ENCODE measurements at places on chromosomes 16 and 17.

- no peak overlapping the region for H3K27ac ChIP-seq
- no peak overlapping the region for H3K4me3 ChIP-seq
- DNase-seq, result no peak
- H3K36me3 ChIP-seq, result no peaks in the 10 kb centered on the region
Observed at GRCh38 chr17:74595037-74595750, 3.1 kb upstream of the CD300LD start.

DNA sequence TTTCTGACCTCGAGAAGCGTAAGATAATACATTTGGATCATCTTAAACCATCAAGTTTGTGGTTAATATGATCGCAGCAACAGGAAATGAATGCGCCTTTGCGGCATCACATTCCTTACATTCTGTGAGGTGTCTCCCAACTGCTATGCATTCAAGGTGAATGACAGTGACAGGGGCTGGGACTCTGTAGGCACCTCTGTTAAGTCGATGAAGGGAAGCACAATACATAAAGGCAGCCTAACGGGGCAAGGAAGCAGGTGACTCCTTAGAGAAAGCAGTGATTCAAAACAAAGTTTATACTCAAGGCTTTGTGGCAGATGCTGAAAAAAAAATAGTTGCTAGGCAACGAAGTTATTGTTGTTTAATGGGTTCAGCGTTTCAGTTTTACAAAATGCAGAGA lies 21.6 kb upstream of the EVPL start:
- DNase-seq, result no peak
- H3K36me3 ChIP-seq, result no peaks in the 10 kb centered on the region
- no peaks in the 10 kb centered on the region for H3K27me3 ChIP-seq
- no peaks in the 10 kb centered on the region for H3K4me1 ChIP-seq

GRCh38 chr17:42337442-42337841 lies 49.1 kb downstream of the STAT5A start:
- no peaks in the 10 kb centered on the region for H3K4me1 ChIP-seq
- no peaks in the 10 kb centered on the region for H3K36me3 ChIP-seq
- H3K27ac ChIP-seq, result no peak overlapping the region
- DNase-seq, result no peak
- H3K27me3 ChIP-seq, result no peaks in the 10 kb centered on the region
- H3K4me3 ChIP-seq, result no peak overlapping the region

DNA sequence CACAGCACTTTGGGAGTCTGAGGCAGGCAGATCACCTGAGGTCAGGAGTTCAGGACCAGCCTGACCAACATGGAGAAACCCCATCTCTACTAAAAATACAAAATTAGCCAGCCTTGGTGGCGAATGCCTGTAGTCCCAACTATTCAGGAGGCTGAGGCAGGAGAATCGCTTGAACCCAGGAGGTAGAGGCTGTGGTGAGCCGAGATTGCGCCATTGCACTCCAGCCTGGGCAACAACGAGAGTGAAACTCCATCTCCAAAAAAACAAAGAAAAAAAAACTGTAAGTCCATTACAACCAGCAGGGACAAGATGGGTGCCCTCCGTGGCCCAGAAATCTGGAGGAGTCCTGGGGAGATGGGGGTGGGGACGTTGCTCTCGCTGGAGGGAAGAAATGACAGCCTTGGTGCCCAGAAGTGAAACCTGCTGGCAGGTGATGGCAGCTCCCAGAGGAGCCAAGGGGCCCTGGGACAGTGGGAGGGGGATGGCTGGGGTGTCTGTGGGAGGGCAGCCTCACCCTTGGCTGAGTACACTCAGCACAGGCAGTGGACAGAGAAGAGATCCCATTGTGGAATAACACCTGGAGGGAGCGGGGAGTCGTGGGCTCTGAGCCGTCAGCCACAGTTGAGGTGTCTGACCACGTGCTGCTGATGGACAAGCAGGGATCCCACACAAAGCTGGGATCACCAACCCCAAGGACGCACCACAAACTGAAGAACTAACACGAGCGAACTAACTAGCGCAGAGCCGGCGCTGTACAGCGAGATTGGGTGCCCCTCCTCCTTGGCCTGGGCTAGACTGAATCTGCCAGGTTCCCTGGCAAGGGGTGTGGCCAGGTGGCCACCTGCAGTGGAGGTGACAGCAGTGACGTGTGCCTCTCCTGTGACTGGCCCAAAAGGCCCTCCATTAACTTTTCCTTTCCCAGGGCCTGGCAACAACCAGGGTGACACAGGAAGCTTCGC lies 46.9 kb upstream of the BAHCC1 start:
- H3K36me3 ChIP-seq, result no peaks in the 10 kb centered on the region
- no peak for DNase-seq
- H3K27me3 ChIP-seq, result no peaks in the 10 kb centered on the region
- no peak overlapping the region for H3K4me3 ChIP-seq
- H3K4me1 ChIP-seq, result no peaks in the 10 kb centered on the region
- no peak overlapping the region for H3K27ac ChIP-seq

- no peak overlapping the region for H3K27ac ChIP-seq
- H3K4me1 ChIP-seq, result no peaks in the 10 kb centered on the region
- DNase-seq, result no peak
- H3K27me3 ChIP-seq, result no peaks in the 10 kb centered on the region
- no peak overlapping the region for H3K4me3 ChIP-seq
Observed at GRCh38 chr16:75578212-75578611, 12.0 kb downstream of the GABARAPL2 start.

DNA sequence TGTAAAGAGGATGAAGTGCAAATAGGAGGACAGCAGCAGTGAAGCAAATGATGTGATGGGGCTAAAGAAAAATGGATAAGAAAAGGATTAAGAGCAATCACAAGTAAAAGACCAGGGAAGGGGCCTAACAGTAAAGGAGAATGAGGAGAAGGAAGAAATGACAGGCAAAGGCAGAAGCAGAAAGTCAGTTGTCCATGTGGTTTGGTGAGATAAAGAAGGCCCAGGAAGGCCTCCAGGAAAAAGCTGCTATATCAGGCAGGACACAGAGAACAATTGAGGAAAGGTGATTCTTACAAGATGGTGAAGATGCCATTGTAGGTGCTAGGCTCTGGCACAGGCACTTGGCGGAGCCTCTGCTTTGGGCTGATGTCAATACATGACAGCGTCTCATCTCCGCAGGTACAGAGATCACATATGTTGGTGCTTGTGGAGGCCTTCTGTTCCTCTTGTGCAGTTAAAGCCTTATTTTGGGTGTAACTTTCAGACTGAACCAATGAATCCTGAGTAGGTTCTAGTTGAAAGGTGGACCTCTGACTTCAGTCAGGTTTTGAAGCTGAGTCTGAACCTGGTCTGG lies 18.1 kb downstream of the RDM1 start:
- no peak overlapping the region for H3K27ac ChIP-seq
- no peak for DNase-seq
- H3K4me3 ChIP-seq, result no peak overlapping the region

GRCh38 chr17:59494757-59495368 lies 70.5 kb upstream of the DHX40 start:
- DNase-seq, result no peak
- H3K36me3 ChIP-seq, result no peaks in the 10 kb centered on the region
- no peaks in the 10 kb centered on the region for H3K4me1 ChIP-seq
- H3K27me3 ChIP-seq, result no peaks in the 10 kb centered on the region
- no peak overlapping the region for H3K27ac ChIP-seq
- no peak overlapping the region for H3K4me3 ChIP-seq

DNA sequence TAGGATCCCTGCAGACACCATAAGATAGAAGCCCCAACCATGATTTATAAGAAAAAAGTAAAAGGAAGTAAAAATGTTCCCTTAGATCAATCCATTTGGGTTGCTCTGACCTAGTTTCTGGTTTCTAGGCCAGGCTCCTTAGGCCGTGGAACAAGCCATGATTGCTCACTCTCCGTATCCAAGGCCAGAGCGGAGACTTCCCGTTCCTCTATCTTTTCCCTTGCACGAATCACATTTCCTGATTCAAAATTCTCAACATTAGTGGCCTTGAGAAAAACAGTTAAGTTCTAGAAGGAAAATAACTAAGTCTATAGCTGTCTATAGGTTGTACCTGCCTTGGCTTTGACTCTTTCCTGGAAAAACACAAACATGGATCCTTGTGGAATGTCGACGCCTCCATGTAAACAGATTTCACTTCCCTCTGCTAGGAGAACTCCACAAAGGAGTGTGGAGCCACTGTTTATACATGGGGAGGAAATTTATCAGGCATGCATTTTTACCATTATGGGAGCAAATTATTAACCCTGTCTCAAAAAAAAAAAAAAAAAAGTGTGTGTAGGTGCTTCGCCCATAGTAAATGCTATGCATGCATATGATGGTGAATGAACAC lies 149.6 kb downstream of the ZFHX3 start:
- no peak overlapping the region for H3K4me3 ChIP-seq
- no peaks in the 10 kb centered on the region for H3K36me3 ChIP-seq
- H3K27me3 ChIP-seq, result no peaks in the 10 kb centered on the region
- no peak overlapping the region for H3K27ac ChIP-seq

DNA sequence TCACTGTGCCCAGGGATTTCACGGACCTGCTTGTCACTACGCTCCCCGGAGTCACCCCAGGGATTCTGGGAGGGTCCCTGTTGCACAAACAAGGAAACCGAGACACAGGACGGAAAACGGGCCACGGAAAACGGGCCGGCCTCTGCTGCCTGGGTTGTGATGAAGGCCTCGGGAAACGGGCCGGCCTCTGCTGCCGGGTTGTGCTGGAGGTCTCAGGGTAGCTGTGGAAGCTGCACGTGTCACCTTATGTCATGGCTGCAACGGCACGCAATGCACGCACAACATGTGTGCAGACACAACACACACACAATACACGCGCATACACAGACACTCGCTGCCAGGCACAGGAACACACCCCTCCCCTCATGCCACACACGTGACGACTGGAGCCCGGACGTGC lies 27.0 kb upstream of the GNG13 start:
- H3K27me3 ChIP-seq, result no peaks in the 10 kb centered on the region
- H3K36me3 ChIP-seq, result no peaks in the 10 kb centered on the region
- no peak overlapping the region for H3K27ac ChIP-seq
- no peak for DNase-seq

DNA sequence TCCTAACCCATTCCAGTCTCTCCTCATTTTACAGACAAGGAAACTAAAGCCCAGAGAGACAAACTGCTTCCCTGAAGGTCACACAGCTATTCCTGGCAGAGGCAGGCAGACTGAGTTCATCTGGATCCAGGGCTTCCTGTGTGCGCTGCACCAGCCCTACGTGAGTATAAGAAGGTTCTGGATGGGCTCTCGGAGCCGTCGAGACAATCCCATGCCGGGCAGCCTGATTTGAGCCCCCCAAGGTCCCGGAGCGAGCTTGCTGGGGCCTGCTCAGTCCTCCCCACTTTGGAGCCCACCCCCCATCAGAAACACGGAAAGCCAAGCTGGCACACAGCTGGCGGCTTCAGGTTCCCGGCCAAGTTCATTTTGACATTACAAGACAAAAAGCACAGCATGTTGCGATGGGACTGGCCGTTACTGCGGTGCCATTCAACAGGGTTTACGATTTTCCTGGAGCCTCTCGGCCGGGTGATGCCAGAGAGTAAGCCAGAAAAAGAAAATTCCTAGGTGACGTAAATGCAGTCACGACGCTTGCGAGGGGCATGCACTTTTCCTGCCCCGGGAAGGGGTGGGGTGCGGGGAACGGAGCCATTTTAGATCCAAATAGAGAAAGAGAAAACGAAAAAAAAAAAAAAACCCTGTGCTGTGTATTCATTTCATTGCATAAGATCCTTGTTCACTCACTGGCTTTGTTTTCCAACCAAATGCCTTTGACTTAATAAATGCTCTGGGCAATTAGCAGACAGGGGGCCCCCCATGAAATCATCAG lies 167.1 kb upstream of the FOXF1 start:
- no peak overlapping the region for H3K4me3 ChIP-seq
- no peaks in the 10 kb centered on the region for H3K4me1 ChIP-seq
- no peaks in the 10 kb centered on the region for H3K27me3 ChIP-seq

- H3K27me3 ChIP-seq, result no peaks in the 10 kb centered on the region
- peak overlapping the region; percentile 69 for H3K27ac ChIP-seq
- no peaks in the 10 kb centered on the region for H3K36me3 ChIP-seq
- no peak for DNase-seq
- H3K4me1 ChIP-seq, result peaks cover 7% of the 10 kb centered on the region
Observed at GRCh38 chr16:11561454-11561805, 25.3 kb downstream of the LITAF start.

- no peak overlapping the region for H3K4me3 ChIP-seq
- H3K4me1 ChIP-seq, result no peaks in the 10 kb centered on the region
- H3K27me3 ChIP-seq, result no peaks in the 10 kb centered on the region
- no peaks in the 10 kb centered on the region for H3K36me3 ChIP-seq
- no peak for DNase-seq
- no peak overlapping the region for H3K27ac ChIP-seq
Observed at GRCh38 chr16:49022351-49022963, 259.2 kb downstream of the CBLN1 start.

DNA sequence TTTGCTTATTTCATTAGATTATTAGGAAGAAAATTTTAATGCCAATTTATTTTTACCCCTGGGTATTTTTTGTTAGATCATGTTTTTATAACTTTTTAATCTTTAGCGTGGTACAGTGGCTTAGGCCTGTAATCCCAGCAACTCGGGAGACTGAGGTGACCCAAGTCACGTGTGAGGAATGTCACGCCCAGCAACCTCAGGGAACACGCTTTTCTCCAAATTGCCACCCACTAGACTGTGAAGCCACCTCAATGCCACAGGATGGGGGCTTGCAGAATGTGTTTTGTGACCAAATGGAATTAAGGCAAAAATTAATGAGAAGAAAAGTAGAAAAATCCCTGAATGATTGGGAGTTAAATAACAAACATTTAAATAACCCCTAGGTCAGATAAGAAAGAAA lies 141.8 kb downstream of the LAT start:
- no peak overlapping the region for H3K4me3 ChIP-seq
- H3K27ac ChIP-seq, result no peak overlapping the region
- H3K36me3 ChIP-seq, result no peaks in the 10 kb centered on the region
- no peak for DNase-seq

DNA sequence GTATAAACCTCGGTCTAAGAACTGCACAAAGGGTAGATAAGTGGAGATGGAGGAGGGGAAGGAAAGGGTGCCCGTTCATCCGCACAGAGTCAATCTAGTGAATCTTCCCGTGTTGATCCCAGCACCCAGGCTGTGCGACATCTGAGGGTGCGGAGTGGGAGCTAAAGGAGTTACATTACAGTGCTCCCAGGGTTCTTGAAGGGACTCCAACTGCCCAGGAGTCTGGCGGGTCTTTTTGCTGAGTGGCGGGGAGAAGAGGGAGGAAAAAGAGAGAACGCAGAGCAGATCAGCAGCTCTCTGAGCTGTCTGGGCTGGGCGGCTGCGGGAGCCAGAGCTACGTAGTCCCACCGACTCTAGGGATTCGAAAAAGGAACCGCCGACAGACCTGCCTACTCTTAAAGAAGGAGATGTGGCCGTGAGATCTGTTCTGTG lies 1.6 kb upstream of the CA10 start:
- H3K27ac ChIP-seq, result no peak overlapping the region
- H3K27me3 ChIP-seq, result no peaks in the 10 kb centered on the region
- no peaks in the 10 kb centered on the region for H3K36me3 ChIP-seq
- H3K4me3 ChIP-seq, result no peak overlapping the region

- H3K36me3 ChIP-seq, result no peaks in the 10 kb centered on the region
- H3K4me3 ChIP-seq, result no peak overlapping the region
- DNase-seq, result no peak
- peaks cover 46% of the 10 kb centered on the region for H3K4me1 ChIP-seq
- no peak overlapping the region for H3K27ac ChIP-seq
- H3K27me3 ChIP-seq, result no peaks in the 10 kb centered on the region
Observed at GRCh38 chr17:1769822-1770477, 8.1 kb downstream of the SERPINF1 start.
